ENCODE measurements at places on chromosomes 2 and 18.

DNA sequence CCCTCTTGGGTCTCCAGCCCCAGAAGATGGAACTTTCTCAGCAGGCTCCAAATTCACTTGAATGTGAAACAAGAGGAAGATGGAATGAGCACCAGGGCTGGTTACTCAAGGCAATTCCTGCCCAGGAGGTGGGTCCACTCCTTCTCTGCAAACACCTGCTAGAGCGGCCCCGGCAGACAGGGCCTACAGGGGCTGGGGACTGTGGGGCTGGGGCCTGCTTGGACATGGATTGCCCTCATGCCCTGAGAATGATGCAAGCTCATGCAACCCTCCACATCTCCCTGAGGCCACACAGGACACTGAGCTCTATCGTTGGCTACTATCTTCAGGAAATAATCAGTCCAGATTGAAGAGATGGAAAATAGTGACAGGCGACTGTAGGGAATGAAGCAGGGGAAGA lies 39.1 kb downstream of the TFCP2L1 start:
- DNase-seq = no peak

DNA sequence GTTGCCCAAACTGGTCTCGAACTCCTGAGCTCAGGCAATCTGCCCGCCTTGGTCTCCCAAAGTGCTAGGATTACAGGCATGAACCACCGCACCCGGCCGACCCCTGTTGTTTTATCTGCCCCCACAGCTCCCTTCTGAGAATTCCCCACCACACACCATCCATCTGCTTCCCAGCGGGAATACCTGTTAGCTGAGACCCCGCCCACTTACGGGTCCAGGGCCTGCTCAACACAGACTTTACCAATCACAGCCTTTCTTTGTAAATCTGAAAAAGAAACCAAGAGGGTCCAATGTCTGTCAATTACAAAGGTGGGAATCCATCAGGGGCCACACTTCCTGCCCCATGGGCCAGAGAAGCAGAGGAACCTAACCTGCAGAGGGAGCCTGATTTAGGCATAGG lies 14.2 kb upstream of the CABLES1 start:
- DNase-seq = no peak

- DNase-seq = no peak
Observed at GRCh38 chr2:30503007-30503694, 56.1 kb downstream of the LCLAT1 start.

- no peak for DNase-seq
Observed at GRCh38 chr2:165313509-165313908, 74.3 kb downstream of the SCN2A start.

DNA sequence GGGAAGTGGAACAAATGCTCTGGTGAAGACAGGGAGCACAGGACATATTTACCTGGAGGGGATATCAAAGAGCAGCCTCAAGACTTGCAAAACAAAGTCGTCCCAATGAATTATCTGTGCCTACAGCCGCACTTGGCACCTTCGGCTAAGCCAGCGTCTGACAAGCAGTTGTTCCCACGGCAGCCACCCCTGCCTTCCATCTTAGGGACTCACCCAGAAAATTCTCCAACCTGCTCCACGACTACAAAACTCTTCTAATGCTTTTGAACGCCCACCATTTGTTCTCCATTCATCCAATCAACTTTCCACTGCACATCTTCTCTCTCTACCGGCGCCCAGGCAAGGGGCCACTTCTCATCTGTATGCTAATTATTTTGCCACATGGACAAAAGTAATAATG lies 7.0 kb downstream of the MYT1L start:
- DNase-seq = no peak

DNA sequence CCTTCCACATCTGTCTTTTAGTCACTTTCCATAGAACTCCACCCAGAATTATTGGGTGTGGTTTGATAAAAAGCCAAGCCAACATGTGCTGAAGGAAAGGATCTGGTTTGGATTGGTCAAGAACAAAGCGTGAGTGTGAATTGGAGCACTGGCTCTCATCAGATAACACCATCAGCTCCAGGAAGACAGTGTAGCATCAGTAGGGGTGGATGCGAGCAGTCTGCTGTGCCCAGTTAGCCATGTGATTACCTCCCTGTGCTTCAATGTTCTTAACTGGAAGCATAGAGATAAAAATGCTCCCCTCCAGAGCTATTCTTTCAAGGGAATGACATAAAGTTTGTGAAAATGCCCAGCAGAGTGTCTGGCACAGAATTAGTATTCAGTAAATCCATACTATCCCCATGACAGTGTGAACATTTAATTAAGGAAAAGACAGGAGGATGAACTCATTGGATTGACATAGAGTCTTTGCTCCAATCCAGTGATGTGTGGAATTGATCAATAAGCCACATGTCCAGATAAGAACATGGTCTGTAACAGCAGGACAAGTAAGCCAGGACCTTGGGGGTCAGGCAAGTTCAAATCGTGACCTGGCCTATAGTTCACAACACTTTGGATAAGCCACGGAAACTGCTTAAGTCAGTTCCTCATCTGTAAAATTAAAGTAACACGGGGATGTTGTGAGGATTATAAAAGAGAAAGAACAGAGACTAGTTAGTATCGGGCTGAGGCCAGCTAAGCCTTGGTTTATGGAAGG lies 68.0 kb downstream of the FAM124B start:
- no peak for DNase-seq

GRCh38 chr2:120546048-120546864 lies 189.4 kb upstream of the GLI2 start:
- peak; percentile 92 for DNase-seq

GRCh38 chr2:15912203-15912602 lies 28.1 kb upstream of the MYCN start:
- peak; percentile 74 for DNase-seq

DNA sequence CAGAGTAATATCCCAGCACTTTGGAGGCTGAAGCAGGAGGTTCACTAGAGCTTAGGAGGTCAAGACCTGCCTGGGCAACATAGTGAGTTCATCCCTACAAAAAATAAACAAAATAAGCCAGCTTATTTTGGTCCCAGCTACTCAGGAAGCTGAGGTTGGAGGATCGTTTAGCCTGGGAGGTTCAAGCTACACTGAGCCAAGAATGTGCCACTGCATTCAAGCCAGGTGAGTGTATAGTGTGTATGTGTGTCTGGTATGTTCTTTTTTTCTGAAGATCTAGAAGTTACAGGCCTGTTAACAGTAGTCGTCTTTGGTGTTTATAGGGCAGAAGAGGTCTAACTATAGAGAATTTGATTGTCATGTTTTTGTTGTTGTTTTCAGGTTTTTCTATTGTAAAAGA lies 40.2 kb downstream of the ZC3H15 start:
- no peak for DNase-seq

DNA sequence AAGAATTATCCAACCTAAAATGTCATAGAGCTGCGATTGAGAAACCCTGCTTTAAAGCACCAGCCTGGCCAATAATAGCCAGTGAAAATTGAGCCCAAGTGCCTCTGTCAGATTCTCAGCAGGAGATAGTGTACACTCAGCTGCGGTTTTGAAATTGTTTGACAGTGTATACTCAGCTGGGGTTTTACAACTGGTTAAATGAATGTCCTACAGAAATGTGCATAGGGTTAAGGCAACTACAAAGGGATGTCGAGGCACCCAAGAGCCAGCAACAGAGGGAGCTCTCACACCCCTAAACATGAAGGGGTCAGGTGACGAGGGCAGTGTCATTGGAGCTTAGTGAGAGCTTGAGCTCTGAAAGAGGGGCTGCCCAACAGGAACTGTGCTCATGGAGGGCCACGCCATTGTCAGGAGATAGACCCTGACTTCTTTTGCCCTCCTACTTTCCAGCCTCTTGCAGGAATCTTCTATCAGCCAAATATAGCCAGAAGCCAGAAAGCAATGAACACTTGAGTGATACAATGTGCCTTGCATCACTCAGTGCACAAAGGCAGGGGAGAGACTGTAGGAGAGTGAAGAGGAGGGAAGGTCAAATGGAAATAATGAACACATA lies 15.1 kb downstream of the ACTG2 start:
- DNase-seq = peak; percentile 49

GRCh38 chr2:149953627-149954026 lies 366.1 kb upstream of the MMADHC start:
- DNase-seq = no peak

DNA sequence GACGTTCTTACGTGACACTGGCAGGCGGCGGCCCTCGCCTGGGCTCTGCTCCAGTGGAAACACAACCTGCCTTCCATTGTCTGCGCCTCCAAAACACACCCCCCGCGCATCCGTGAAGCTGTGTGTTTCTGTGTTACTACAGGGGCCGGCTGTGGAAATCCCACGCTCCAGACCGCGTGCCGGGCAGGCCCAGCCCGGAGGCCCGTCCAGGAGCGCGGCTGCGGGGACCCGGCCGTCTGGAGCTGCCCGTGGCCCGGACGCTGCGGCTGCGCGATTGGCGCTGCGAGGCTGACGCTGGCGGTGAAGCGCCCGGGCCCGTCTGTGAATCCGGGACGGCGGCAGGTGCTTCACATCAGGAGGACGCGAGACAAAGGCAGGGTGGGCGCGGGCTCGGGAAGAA lies 670.3 kb upstream of the SALL3 start:
- DNase-seq = no peak

GRCh38 chr2:240556553-240557100 lies 1.2 kb downstream of the ANKMY1 start:
- DNase-seq = peak; percentile 61

DNA sequence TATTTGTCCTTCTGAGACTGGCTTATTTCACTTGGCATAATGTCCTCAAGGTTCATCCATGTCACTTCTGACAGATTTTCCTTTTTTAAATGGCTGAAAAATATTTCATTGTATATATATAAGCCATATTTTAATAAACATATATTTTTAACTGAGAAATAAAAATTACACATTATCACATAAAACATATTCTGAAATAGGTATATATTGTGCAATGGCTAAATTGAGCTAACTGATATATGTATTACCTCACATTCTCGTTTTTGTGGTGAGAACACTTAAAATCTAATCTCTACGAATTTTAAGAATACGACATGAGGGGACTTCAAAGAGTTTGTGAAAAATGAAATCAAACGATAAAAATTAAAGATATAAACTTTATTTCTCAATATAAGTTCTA lies 25.7 kb upstream of the ZSWIM2 start:
- no peak for DNase-seq

GRCh38 chr18:7737550-7737949 lies 170.4 kb downstream of the PTPRM start:
- DNase-seq = peak; percentile 72

- DNase-seq = peak; percentile 71
Observed at GRCh38 chr2:237715459-237715947, 83.1 kb upstream of the RBM44 start.

DNA sequence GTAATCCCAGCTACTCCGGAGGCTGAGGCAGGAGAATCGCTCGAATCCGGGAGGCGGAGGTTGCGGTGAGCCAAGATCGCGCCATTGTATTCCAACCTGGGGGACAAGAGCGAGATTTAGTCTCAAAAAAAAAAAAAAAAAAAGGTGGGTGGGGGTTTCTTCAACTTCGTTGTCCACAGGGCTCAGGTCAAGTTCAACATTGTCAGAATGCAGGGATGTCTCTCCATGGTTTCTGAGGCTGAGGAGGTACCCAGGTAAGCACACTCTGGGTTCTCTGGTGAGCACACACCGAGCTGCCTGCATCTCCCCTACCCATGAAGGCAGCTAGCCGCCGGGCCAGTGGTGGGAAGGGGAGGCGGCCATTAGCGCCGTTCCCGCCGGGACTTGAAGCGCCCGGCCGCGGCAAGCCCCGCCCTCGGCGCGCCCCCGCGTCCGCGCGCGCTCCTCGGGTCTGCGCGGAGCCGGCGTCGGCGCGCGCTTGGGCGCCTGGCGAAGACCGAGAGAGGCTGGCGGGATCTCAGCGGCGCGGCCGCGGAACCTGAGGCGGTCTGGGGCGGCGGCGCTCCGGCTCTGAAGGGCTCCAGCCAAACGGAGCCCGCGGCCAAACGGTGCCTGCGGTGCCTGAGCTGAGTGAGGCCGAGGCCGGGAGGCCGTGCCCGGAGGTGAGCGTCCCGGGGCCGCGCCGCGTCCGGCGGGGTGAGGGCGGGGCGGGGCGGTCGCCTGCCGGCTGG lies at the start of gene UBXN2A:
UBXN2A (plus strand) TSS at position 477 of the 731 bp plus-strand sequence. CDS start 17,852 bp downstream, outside the sequence.
- DNase-seq = peak; percentile 97

Data from astrocyte of the hippocampus (primary cell).